SJCRH30 (cell line): ENCODE measurements at places on chromosomes 1 and 21. TPM values are rescaled to one million over a fixed set of nuclear protein-coding genes. Genes with fewer than 3 reads are reported as not detected.

DNA sequence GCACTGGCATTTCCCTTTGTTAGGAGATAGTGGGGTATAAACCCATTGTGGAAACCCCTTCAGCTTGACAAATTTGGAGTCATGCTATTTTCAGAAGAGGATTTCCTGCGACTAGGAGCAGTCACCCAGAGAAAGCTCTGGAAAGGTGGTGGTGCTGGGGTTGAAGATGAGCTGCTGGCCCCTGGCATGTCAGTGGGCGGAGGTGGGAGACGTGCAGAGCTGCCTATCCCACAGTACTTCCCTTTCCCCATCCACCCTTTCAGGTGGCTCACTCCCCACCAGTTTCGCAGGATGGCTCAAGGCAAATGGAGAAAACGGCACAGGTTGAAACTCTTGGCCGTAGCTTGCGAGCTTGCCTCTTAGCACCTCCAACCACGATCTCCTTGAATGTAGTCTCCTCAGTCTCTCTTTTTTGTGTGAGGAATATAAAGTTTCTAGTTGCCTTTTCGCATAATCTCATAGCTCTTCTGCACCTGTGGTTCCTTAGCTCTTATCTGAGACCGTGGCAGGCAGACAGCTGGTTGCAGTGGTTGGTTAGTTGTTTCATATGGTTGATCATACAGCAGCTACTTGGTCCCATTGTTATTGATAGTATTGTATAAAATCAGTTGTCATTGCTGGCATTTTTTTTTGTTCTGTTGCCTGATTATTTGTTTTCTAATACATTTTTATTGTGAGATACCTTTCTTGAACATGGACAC is 48.2 kb downstream of the ADARB1 start:
- no peak overlapping the region for H3K27ac ChIP-seq
- no peak for DNase-seq
- no peaks in the 10 kb centered on the region for H3K27me3 ChIP-seq
- H3K4me1 ChIP-seq: peaks cover 30% of the 10 kb centered on the region

DNA sequence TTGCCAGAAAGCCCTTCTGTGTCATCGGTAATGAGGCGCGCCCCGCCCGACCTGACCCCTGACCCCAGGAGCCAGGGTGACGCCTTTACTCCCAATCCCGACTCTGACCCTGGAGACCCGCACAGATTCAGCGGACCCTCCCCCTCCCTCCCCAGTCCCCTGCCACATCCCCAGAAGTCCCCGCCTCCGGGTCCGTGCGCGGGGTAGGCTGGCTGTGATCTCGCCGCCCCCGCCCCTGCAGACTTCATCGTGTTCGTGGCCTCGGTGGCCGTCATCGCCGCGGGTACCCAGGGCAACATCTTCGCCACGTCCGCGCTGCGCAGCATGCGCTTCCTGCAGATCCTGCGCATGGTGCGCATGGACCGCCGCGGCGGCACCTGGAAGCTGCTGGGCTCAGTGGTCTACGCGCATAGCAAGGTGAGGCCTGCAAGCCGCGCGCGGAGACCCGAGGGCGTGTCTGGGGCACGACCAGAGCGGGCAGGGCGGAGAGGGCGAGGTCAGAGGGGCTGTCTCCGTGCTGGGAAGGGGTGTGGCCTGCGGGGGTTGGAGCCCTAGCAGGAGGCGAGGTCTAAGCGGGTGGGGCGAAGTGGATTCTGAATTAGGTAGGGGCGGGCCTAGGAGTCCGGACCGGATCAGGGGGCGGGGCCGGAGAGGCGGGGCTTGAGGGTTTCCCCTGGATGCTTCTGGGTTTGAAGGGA is 34.8 kb downstream of the KCNQ4 start:
- no peaks in the 10 kb centered on the region for H3K4me1 ChIP-seq
- H3K4me3 ChIP-seq: no peak overlapping the region
- H3K36me3 ChIP-seq: no peaks in the 10 kb centered on the region
- no peak for DNase-seq

DNA sequence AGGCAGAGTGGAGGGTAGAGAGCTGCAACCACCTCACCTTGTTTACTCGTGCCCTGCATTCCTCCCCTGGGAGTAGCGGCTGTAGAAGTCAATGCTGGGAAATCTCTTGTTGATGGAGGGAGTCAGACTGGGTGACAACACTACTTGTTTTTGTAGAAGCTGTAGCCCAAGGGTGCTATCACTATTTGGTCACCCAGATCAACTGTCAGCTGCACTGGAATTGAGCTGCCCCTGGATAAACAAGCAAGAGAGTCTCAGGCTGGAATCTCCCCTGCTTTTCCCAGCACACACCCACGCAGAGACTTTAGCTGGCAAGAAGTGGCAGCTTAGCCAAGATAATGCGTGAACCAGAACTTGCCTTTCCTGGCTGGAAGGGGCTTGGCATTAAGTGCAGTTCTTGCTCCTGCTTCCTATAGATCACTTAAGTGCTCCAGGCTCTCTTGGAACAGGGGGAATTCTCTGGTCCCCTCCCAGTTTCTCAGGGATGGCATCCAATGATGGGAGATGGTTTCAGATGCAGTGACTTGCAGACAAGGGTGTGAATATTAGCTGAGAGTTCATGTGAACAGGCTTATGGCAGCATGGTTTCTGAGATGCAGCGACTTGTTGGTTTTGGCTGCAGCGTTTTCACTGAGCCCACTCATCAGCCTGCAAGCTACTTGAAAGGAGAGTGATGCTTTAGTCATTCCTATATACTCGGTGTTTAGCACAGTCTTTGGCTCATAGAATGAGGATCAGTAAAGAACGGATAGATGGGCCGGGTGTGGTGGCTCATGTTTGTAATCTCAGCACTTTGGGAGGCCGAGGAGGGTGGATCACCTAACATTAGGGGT is 16.8 kb downstream of the ATP2B4 start:
- no peaks in the 10 kb centered on the region for H3K4me1 ChIP-seq
- no peak for DNase-seq
- no peaks in the 10 kb centered on the region for H3K36me3 ChIP-seq
- no peak overlapping the region for H3K4me3 ChIP-seq

DNA sequence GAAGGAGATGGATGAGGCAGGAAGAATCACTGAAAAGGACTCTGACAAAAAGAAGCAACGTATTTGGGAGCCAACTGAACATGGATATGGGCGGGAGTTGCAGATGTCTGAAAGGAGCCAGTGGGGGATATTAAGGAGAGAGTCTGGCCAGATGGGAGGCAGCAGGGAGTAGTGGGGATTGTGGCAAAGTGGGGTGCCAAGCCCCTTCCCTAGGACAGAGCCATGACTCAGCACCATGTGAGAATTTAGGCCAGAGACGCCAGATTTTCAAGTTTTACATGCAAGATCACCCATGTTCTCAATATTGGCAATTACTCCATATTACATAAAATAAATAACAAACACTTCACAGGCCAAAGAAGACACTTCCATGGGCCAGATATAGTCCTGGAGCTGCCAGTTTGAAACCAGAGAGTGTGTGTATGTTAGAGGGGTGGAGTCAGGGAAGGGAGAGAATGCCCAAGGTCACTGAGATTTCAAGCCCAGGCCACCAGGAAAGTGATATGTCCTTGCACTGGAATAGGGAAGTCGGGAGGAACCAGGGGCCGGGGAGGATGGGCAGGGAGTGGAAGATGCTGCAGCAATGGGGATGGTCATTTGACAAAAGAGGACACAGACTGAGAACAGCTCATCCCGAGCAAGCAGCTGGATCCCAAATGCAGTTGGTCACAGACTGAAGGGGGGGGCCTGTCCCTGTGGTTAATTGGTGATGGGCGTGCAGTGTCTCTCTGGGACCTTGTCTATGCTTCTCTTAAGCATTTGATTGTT is 23.5 kb downstream of the TMEM51 start:
- no peak for DNase-seq
- no peak overlapping the region for H3K27ac ChIP-seq
- H3K36me3 ChIP-seq: no peaks in the 10 kb centered on the region
- no peaks in the 10 kb centered on the region for H3K27me3 ChIP-seq
- peaks cover 62% of the 10 kb centered on the region for H3K4me1 ChIP-seq
- no peak overlapping the region for H3K4me3 ChIP-seq

The NLRP3 gene
- total RNA-seq: 0.05 and 0.36 TPM in 2 replicates

The RHBG gene
- total RNA-seq: not detected in 2 replicates
